ENCODE measurements at places on chromosomes 2 and 18. TPM values are rescaled to one million over a fixed set of nuclear protein-coding genes. Genes with fewer than 3 reads are reported as not detected.

DNA sequence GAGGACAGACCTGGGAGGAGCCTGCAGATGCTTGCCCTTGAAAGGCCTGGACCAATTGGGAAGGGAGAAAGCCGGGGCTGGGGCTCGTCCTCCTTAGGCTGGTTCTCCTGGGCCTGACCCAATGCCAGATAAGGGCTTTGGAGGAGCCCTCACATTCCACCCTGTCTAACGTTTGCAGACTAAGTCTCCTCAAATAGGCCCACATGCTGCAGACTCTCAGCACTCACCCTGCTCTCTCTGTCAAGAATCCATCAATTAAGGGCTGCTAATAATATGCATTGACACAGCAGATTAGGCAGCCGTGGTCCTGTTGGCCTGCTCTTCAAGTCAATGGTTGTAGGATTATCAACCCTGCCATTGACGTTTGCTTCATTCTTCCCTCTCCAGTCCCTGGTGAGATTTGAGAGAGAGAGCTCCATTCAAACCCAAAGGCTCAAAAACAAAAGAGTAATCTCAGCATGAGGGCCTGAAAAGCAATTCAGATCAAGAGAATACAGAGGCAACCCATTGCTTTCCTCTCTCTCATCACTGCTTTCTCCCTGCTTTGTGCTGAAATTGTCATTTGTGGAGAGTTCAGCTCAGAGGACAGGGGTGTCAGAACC lies 167.6 kb downstream of the INSIG2 start:
- no peak for DNase-seq
- no peak overlapping the region for H3K27ac ChIP-seq
- no peaks in the 10 kb centered on the region for H3K27me3 ChIP-seq
- H3K36me3 ChIP-seq, result no peaks in the 10 kb centered on the region

- no peaks in the 10 kb centered on the region for H3K27me3 ChIP-seq
- DNase-seq, result no peak
- no peak overlapping the region for H3K4me3 ChIP-seq
- no peak overlapping the region for H3K27ac ChIP-seq
- no peaks in the 10 kb centered on the region for H3K36me3 ChIP-seq
Observed at GRCh38 chr18:58106289-58107070, 62.5 kb downstream of the NEDD4L start.

GATA6 gene
- total RNA-seq, result 12.3 TPM

PDE1A gene
- 0.30 TPM for total RNA-seq

DLGAP1 gene
- not detected for total RNA-seq

All from PC-9 (cell line).